Upper lobe of left lung (tissue), 6 donors: ENCODE measurements at places on chromosomes 3 and 15.

DNA sequence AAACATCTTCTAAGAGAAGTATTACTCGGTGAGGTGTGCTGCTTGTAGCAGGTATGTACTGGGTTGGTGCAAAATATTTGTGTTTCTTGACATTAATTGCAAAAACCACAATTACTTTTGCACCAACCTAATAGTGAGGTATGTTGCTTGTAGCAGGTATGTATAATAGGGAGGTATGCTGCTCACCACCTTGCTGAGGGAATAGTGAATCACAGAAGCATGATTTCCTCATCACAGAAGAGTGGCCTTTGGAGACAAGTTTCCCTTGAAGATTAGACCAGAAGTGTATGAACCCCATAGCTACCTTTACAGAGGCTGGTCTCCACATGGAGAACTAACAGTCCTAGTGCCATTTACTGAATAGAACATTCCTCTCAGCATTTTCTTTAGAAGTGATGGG lies 15.5 kb downstream of the DCP1A start:
- no peak for DNase-seq

GRCh38 chr15:41915255-41915994 lies 21.6 kb upstream of the SPTBN5 start:
- DNase-seq, result no peak

DNA sequence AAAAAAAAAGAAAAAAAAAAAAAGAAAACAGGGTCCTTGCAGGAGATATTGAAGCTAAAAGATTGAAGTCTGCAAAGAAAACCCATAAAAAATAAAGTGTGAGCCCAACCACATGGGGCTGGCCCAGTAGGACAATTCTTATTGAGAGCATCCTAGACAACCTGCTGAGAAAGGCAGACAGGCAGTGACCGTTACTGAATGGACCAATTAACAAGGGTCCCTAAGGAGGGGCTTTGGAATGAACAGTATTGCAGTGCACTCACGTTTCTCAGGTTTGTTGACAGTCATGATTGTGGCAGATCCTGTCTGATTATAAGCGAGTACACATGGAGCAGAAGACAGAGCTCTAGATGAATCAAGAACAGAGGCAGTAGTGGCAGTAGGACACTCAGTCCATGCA lies 168.6 kb downstream of the LSAMP start:
- no peak for DNase-seq

- peak; percentile 87 for DNase-seq
Observed at GRCh38 chr3:52216585-52217408, 8.6 kb downstream of the TLR9 start.

DNA sequence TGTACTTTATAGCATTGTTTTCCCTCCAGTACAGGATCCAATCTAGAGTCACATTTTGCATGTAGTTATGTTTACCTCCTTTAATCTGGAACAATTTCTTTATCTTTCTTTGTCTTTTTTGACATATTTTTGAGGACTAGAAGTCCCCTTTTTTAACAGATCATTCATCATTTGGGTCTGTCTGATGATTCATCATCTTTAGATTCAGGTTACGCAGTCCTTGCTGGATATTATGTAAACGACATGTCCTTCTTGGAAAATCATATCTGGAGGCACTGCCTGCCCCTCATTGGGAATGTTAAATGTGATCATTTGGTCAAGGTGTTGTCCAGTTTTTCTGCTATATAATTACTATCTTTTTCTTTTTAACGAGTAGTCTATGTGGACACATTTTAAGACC lies 18.3 kb downstream of the TGM4 start:
- DNase-seq, result no peak

DNA sequence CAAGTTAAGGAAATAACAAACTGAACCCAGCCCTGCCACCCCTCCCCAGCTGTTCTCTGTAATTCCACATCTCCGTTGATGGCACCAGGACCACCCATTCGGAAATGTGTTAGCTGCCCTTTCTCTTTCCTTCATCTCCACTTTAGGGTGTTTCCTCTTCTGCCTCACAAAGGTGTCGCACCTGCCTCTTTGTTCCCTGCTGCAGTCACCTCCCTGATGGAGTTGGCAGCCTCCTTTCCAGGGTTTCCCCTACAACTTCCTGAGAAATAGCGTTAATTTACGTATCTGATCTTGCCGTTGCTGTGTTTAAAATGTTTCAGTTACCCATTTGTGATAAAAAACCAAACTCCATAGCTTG lies 57.3 kb downstream of the GPR171 start:
- no peak for DNase-seq

- no peak for DNase-seq
Observed at GRCh38 chr3:140505876-140506275, 172.0 kb upstream of the TRIM42 start.

DNA sequence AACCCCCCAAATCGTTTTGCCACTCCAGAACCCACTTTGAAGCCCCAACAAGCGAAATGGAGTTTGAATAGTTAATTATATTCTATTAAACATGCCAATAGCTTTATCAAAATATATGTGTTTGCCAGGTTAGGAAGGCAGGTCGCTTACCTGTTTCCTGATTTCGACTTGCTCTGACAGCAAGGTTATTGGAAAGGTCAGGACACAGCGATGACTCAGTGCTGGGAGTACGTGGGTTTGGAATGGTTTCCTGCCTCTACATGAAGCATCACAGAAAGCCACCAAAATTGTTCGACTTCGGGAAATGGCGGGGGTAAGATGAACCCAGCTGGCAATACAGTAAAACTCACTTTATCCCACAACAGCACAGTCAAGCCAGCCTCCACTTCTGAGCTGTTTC lies 135.6 kb upstream of the ABI3BP start:
- no peak for DNase-seq

DNA sequence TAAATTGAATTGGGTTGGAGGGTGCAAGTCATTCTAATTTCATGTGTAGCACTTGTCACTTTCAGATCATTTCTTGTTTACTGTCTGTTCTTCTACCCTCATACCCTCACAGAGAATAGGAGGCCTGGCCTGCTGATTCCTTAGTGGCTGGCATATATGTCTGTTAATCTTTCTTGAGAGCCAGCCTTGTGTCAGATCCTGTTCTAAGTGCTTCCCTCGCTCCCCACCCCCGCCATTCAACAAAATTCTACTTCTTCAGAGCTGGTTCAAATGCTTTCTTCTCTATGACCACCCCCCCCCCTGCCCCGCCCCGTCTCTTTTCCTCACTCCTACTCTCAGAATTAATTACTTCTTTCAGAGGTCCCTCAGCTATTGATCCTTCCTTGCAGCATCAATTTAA lies 1.5 kb upstream of the U2SURP start:
- no peak for DNase-seq

- no peak for DNase-seq
Observed at GRCh38 chr15:100298257-100298656, 43.5 kb downstream of the ADAMTS17 start.
